ENCODE measurements at places on chromosomes 6 and 20.

DNA sequence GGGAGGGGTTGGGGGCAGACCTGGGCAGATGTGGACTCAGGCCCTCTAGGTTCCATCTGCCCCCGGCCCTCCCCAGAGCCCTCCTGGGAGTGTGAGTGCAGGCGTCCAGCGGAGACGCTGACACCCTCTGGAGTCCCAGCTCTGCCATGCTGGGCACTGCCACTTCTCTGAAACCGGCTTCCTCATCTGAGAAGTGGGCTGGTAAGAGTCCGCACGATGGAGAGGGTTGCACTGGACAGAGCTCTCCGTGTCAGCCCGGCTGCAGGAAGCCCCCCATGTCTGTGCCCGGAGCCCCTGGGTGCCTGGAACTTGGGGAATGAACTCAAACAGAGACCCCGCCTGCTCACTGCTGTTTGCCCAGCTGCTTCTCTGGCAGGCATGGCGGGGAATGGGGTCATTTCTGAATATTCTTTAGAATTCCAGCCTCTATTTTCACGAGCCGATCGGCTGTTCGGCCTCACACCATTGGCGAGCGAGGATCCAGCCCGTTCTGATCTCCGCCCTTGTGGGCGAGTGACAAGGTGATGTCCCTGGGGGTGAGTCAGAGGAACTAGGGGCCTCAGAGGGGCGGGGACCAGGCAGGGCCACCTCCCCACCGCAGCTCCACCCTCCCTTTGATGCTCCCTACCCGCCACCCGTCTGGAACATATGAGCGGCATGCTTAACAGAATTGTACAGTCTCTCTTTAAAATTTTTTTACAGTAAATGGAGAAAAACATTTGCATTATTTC is 47.8 kb upstream of the GATA5 start:
- peak; percentile 39 for DNase-seq

DNA sequence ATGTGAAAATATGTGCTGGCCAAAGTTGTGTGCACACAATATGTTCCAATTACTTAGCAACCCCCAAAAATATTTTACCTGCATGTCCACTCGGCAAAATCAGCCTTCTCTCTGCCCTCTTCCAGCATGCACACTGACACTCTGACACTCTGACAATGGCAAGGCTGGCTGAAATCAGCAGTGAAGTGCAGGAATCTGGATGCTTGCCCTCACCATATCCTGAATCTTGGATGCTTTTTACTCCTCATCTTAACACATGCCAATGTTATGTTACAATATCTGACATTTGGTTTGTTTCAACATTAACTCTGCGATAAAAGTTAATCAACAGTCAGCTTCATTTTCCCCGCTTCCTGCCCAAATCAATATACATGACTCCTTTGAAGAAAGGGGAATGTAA is 203.2 kb downstream of the COL9A1 start:
- DNase-seq: no peak

- no peak for DNase-seq
Measured at GRCh38 chr6:6882592-6882991, 225.2 kb upstream of the RREB1 start.

- DNase-seq: no peak
Measured at GRCh38 chr20:20073801-20074371, 21.6 kb downstream of the CFAP61 start.

- no peak for DNase-seq
Measured at GRCh38 chr20:38201356-38201755, 36.3 kb upstream of the TGM2 start.

- no peak for DNase-seq
Measured at GRCh38 chr20:23131766-23132165, 45.6 kb upstream of the CD93 start.

GRCh38 chr6:16939839-16940238 is 162.0 kb upstream of the STMND1 start:
- no peak for DNase-seq

DNA sequence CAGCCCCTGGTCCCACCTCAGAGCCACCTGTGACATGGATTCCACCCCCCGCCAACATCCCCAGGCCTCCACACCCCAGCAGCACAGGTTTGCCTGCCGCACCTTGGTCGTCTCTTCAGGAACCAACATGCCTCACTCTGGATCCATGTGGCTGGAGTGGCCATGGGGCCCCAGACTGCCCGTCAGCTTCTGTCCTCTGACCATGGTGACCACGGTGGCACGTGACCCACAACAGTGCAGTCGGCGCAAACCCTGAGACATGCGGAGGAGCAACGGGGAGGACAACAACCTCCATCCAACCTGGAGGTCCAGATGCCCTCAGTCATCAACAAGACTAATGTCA is 85.6 kb downstream of the ANKRD60 start:
- DNase-seq: no peak

GRCh38 chr6:143107911-143108761 is 47.4 kb downstream of the AIG1 start:
- no peak for DNase-seq

DNA sequence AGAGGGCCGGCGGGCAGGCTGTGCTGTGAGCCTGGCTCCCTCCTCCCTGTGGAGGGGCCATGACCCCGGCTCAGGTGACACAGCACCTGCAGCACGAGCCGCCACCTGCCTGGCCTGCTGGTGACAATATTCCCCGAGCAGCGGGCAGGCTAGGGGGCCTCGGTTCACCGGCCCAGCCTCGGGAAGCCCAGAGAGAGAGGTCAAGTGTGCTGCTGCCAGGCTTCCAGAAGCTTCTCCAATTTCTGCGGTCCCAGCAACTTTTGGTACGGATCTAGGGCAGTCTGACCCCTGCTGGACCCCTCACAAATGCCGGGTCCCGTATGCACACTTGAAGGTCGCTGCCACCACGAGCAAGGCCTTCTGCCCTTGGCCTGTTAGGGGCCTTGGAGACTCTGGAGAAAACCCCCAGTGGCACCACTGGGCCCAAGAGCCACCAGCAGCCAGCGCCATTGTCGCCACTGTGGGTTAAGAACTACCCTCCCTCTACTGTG is 38.6 kb upstream of the NOL4L start:
- no peak for DNase-seq

GRCh38 chr6:113439866-113440265 is 417.3 kb upstream of the MARCKS start:
- DNase-seq: no peak

GRCh38 chr6:42118162-42119001 is 24.0 kb downstream of the C6orf132 start:
- DNase-seq: no peak

DNA sequence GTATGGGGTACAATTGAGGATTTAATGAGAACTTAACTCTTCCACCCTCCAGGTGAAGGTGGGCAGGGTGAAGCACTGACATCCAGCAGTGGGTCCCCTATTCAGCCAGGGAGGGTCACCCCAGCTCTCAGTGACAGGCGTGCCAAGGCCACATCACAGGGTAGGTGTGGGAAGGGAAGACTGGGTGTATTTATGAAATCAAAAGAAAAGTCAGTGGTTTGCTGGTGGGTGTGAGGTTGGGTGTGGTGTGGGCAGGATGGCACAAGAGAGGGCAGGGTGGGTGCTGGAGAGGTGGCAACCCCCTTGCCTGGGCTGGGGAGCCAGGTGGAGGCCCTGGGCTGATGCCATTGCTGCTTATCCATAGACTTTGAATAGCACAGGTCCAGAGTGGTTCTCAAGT is 16.6 kb downstream of the SYNDIG1 start:
- no peak for DNase-seq

DNA sequence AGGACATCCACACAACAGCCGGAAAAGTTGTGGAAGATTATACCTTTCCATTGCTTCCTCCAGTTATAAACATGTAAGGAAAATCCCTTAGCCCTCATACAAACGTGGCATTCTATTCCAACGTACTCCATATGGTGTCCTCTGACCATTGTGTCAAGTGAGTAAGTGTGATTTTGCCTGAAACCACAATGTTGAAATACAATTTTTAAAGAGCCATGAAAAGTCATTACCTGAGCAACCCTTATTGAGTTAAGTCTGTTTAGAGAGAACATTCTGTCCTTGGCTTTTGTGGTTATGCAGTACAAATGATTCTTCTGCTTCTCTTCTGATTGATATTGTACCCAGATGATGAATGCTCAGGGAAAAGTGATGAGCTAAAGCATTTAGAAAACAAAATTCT is 530.1 kb downstream of the HAO1 start:
- no peak for DNase-seq

DNA sequence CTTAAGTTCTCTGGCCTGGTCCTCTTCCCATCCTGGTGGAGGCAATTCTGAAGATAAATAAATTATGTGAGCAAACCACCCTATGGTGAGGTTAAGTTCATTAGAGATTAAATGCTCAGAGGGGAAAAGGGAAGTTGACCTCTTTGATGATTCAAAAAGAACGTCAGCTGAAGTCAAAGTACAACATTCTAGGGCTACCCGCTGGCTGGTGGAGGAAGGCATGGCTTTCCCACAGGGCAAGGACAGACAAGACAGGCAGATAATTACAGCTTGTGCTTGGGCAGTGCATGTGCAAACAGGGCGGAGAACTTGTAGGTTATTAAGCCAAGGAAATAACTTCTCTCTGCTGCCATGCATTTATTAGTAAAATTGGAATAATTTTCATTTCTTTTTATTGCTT is 91.0 kb upstream of the SLC24A3 start:
- no peak for DNase-seq

DNA sequence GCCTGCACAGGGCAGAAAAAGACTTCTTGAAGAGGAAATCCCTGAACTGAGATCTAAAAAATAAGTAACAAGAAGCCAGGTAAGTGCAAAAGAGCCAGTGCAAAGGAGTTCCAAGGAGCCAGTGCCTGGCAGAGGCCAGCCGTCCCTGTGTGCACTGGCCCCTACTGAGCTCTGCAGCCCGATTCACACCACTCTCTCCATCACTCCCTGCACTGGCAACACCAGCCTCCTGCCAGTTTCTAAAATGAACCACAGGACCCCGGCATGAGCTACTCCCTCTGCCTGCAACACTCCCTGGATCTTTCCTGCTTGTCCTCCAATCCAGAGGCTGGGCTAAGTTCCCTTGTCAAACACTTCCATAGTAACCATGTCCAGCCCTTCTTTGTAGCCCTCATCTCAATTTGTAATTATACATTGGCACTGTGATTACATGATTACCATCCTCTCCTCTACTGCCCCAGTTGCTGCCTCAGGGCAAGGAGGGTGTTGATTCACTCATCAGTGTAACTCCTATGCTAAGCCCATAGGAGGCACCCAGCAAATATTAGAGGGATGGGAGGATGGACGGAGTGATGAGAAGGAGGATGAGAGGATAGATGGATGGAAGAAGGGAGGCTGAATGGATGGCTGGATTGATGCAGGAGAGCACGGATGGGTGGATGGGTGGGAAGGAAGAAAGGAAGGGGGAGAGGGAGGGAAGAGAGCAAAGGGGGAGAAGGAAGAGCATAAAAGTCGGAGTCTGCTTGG is 49.3 kb downstream of the SIRPA start:
- no peak for DNase-seq

DNA sequence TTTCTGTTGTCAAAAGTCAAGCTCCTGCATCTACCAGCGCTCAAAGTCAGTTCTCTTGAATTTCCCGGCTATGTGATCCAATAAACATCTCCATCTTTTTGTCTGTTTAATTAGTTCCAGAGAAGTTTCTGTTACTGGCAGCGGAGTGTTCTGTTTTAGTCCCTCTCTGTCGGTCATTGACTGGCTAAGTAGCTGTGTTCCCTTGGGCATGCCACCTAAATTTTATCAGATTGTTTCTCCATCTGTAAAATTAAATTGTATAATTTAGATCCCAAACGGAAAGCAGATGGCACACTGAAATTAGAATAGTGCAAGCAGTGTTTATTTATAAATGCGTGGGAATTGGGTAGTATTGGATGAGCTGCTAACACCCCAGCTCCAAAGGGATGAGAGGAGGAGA is 29.7 kb upstream of the PRL start:
- no peak for DNase-seq

GRCh38 chr6:141925001-141925400 is 207.7 kb upstream of the GJE1 start:
- no peak for DNase-seq

DNA sequence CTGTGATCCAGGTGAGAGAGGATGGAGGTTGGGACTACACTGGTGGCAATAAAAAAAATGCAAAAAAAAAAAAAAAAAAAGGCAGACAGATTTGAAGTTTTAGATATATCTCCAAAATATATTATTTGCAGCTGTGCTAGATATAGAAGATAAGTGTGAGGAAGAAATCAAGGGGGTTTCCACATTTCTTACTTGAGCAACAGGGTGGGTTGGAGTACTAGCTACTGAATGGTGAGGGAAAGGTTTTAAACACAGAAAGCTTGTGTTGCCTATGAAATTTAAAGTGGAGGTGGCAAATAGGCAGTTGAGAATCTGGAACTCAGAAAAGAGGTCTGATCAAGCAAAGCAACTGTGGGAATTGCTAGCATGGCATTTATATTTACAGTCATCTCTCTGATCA is 59.9 kb upstream of the GNRH2 start:
- no peak for DNase-seq

- no peak for DNase-seq
Measured at GRCh38 chr6:144339859-144340452, 54.8 kb downstream of the UTRN start.

- no peak for DNase-seq
Measured at GRCh38 chr6:82608781-82609180, 245.2 kb downstream of the TPBG start.

- DNase-seq: no peak
Measured at GRCh38 chr20:29878777-29879442, 1378.6 kb upstream of the DEFB115 start.

DNA sequence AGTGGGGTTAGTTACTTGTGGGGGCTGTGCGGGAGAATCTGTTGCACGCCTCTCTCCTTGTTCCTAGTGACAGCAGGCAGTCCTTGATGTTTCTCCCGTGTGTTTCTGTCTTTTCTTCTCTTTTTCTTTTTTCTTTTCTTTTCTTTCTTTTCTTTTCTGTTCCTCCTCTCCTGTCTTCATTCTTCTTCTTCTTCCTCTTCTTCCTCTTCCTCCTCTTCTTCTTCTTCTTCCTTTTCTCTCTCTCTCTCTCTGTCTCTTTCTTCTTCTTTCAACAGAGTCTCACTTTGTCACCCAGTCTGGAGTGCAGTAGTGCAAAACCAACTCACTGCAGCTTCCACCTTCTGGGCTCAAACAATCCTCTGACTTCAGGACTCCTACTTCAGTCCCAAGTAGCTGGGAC is 6.8 kb upstream of the AIG1 start:
- DNase-seq: no peak

- no peak for DNase-seq
Measured at GRCh38 chr6:130969791-130970491, 93.1 kb downstream of the EPB41L2 start.

DNA sequence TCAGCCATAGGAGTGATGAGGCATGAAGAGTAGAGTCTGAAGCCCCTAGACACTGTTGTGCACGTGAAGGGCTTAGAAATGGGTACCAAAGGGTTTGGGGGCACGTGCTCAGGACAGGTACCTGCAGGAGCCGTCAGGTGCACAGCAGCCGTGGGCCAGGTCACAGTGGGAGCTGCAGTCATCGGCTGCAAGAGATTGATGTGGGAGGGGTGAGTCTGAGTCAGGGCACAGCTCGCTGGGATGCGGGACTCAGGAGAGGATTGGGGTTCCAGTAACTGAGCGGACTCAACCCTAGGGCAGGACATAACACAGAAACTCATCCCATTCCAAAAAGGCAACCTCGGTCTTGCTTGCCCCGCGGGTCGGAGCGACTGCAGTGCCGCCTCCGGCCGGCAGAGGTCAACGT is 1.1 kb downstream of the DLK2 start:
- peak; percentile 48 for DNase-seq

GRCh38 chr20:8209061-8209460 is 77.0 kb downstream of the PLCB1 start:
- no peak for DNase-seq

- no peak for DNase-seq
Measured at GRCh38 chr20:22462975-22463914, 121.1 kb downstream of the FOXA2 start.

All from stimulated activated CD4-positive, alpha-beta T cell treated with anti-CD3 and anti-CD28 coated beads, Interleukin-1b, Interleukin-23, amount 100 ng/mL, for 1 hour (primary cell).